ENCODE measurements at places on chromosomes 7 and 10.
A peak's percentile ranks its signal among the peaks of the same experiment; 100 is the strongest.

GRCh38 chr10:24318517-24318916 lies 109.6 kb downstream of the KIAA1217 start:
- no peak for ATAC-seq

GRCh38 chr7:81068-81925 lies 111.1 kb upstream of the FAM20C start:
- ATAC-seq, result no peak

- no peak for ATAC-seq
These were observed 53.7 kb upstream of the DPYSL4 start for GRCh38 chr10:132133005-132133404.

- ATAC-seq, result no peak
These were observed 11.5 kb upstream of the AKR1B10 start for GRCh38 chr7:134515569-134516468.

DNA sequence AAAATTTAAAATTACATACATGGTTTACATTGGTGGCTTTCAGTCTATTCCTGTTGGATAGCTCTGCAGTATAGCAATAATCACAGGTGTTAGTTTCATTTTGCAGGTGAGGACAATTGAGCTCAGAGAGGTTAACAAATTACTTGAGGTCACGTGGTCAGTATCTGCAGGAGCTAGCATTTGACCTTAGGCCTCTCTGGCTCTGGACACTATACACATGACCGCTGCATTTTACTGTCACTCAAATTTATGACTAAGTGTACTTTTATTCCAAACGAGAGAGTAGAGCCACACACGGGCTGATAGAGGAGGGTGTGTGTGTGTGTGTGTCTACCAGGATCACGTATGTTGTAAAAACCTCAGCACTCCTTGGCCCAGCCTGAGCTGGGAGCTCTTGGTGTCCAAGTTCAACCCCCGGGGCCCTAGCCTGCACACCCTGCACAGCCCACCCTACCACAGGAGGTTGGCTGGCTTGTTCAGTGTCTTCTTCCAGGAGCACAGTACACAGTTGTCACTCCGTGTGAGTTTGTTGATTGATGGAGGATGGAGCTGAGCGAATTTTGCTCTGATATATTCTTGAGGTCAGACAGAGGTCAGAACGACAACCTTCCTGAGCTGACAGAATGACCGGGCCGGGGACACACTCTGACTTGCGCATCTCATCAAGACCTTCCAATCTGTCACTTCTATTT lies 272.7 kb downstream of the GFRA1 start:
- ATAC-seq, result no peak

DNA sequence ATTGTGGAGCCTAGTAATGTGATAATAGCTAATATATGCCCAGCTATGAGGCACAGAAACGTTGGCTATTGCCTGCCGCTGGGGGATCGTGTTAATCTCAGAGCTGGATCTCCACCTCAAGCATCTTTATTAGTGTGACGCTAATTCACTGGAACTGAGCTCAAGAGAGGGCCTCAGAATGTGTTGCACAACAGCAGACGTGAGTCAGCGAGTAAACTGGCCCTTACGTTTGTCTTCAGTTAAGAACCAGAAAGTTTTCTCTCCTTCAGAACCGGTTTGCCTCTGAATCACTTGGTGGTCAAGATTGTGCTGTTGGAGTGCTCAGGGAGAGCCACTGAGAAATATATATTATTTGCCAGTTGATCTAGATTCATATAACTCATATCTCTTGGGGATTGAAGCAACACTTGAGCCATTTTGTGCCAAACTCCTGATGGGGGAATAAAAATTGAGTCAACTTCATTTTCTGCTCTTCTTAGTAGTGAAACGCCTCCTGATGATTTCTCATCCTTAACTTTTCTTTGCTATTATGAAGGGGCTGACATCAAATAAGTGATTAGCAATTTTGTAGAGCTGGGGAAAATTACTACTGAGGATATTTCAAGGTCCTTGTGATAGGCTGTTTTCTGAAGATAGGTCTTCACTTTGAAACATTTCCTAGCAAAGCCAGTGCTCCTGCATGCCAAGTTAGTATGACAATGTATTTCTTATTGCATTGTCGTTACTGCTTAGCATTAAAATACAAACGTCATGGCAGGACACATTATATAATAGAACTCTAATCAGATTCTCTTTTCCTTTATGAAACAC lies 22.3 kb downstream of the BZW2 start:
- no peak for ATAC-seq

- no peak for ATAC-seq
These were observed 221.6 kb upstream of the SEMA3E start for GRCh38 chr7:83870515-83870914.

DNA sequence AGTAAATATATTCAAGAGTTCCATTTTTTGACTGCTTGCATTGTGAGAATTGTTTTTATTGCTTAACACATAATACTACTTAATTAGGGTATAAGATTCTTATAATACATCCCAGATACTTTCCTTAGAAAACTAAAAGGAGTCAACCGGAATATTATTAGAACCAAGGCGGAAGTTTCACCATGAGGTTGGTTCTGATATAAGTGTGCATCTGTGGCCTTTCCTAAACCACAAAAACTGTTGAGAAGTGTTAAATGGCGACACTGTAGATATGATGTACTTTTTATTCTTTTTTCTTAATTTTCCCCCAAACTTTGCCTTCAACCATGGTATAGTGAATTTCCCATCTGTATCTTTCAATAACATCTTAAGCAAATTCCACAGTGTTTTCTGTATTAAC lies 32.3 kb upstream of the INHBA start:
- no peak for ATAC-seq

DNA sequence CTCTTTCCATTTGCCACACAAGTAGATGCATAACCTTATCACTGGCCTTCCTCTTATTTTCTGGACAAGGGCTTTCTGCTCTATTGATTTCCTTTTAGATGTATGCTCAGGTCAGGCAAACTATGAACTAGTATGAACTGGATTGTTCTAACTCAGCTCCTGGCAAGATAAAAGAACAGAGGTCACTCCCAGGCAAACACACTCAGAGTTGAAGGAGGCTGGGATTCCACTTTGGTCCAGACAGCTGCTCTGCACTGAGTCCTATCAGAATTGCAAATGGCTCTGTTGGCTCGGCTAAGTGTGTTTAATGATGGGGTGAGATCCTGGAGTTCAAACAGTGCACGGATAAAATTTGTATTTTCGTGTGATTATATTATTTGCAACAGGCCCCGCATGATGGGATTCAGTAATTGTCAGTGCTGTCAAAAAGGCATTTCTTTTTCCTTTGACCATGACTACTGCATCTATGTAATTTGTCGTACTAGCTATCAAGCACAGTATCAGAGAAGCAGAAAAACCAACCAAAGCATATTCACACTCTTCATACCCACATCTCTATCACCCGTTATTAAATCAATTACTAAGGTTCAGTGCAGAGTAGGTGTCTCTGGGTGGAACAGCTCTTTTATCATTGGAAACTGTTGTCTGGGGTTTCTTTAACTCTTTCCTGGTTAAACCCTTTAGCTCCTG lies 288.1 kb upstream of the PRKCQ start:
- ATAC-seq, result no peak

DNA sequence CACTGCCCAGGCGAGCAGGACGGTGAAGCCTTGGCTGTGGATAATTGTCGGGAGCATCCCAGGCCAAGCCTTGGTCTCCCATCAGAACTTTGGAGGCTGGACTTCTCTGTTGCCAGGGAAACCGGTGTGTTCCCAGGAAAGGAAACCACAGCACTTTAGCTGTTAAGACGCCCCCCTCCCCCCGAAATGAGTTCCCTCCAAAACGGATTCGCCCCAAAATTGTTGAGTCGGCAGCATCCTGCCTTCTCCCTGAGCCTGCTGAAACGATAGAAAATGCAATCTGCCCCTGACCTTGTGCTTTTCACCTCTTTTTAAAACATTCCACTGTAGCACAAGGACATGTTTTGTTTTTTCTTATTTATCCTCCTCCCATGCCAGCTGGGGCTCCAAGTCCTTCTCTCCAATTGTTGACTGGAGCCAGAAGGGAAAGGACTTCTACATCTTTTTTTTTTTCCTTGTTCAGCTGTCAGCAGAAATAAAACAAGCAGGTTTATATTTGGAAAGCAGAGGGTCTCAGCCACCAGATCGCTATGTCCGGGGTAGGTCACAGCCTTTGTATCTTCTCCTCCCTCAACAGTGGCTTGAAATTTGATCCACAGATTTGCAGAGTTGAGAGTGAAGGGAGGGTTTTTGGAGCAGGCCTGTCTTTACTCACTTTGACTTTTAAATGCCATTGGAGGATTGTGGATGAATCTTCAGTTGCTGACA lies 116.5 kb downstream of the ZMIZ1 start:
- ATAC-seq, result no peak

- no peak for ATAC-seq
These were observed 36.8 kb upstream of the EBF3 start for GRCh38 chr10:130000918-130001317.

- peak; percentile 64 for ATAC-seq
These were observed 22.9 kb downstream of the CDK6 start for GRCh38 chr7:92813390-92814024.

- ATAC-seq, result no peak
These were observed 9.3 kb upstream of the PDE1C start for GRCh38 chr7:32079510-32079909.

DNA sequence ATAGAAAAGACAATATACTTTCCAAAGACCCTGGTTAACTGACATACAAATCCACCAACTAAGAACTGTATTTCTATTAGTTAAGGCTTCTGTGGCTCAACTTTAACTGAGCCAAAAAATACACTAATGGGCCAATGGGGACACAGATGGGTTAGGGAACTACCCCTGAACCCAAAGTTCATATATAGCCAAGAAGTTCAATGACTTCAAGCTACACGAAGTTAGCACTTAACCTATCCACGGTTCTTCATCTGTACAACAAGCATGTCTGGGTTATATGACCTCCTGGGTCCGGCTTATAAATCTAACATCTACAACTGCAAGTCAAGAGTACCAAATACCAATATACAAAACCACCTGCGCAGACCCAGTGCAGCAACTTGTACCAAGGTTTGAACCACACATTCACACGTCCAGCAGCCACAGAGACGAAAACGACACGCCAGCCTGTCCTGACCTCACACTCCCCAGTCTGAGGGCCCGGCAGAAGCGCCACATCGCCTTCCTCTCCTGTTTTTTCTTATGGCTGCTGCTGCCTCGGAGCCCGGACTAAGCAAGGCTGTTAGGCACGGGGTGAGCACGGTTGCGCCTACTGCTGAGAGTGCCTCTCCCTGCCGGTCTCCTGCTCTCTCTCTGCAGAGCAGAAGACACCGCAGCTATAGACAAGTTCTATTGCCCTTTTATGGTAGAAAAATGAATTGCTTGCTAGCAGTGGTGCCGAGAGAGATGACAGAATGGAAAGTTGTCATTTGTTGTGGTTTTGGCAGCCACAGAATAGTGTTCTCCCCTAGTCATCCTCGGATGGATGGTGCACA lies 86.3 kb downstream of the RNF216 start:
- ATAC-seq, result peak; percentile 88

GRCh38 chr10:38025283-38025682 lies 14.8 kb downstream of the ZNF33A start:
- ATAC-seq, result peak; percentile 58

DNA sequence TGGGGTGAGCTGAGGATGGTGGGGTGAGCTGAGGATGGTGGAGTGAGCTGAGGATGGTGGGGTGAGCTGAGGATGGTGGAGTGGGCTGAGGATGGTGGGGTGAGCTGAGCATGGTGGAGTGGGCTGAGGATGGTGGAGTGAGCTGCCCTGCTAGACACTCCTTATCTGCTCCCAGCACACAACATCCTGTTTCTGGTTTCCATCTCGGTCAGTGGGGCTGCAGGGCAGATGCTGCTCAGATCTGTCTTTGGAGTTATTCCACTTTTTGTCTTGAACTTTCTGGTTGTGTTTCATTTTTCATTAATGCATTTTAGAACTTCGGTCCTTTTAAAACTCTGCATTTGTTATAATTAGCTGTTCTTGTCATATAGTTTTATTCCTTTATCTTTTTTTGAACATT lies 67.9 kb upstream of the ANTXRL start:
- no peak for ATAC-seq

DNA sequence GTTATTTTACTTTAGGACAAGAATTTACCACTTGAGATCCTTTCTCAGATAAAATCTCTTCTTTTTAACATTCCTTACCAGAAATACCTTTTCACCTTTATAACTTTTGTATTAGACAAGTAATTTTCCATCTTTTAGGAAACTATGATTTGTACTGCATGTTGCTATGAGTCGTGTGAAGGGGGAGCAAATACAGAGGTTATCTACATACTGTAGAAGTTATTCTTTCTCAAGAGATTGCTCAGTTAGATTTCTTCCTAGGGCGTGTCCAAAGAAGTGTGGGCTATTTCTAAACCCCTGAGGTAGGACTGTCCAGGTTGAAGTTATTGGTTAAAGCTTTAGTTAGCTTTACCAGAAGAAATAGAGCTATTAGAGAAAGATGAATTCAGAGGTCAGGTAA lies 30.2 kb upstream of the ARHGAP12 start:
- no peak for ATAC-seq

GRCh38 chr10:19003341-19003740 lies 45.3 kb upstream of the MALRD1 start:
- ATAC-seq, result no peak

GRCh38 chr7:143222782-143223181 lies 945 bp downstream of the TAS2R40 start:
- no peak for ATAC-seq

DNA sequence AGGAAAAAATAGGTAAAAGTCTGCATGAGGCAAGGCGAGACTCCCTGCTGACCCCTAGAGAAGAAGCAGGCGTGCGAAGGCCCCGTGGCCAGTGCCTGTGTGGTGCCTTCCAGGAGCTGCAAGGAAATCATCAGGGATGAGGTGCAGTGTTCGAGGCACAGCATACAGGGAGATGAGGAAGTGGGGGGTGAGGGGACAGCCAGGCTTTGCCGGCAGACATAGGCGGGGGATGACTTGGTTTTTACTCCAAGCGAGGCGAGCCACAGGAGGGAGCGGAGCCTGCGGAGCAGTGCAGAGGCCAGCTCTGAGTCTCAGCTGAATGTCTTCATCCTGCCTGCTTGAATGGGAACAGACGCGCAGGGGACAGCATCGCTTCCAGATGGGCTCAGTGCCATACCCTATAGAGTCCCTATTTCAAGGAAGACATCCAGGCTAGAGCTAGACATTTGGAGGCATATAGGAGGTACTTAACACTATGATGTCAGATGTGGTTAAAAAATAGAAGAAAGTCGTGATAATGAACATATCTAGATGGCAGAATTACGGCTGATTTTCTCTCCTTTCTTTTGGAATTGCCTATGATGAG lies 49.5 kb downstream of the TCERG1L start:
- no peak for ATAC-seq

DNA sequence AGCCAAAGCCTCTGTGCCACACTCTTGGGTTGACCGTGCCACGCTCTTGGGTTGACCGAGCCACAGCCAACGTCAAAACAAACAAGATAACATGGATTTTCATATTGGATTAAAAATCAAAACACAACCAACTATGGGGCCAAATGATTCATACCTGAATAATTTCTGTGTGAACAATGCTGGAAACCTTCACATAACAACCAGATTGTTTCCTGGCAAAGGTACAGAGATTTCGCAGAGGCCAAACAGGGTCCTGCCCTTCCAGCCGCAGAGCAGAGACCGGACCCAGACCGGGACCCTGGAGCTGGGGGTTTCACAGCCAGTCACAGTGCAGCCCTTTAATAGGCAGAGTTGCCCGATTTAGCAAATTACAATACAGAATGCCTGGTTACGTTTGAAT lies 40.5 kb downstream of the ITIH5 start:
- ATAC-seq, result no peak
